ENCODE measurements at places on chromosomes 1 and 21.

DNA sequence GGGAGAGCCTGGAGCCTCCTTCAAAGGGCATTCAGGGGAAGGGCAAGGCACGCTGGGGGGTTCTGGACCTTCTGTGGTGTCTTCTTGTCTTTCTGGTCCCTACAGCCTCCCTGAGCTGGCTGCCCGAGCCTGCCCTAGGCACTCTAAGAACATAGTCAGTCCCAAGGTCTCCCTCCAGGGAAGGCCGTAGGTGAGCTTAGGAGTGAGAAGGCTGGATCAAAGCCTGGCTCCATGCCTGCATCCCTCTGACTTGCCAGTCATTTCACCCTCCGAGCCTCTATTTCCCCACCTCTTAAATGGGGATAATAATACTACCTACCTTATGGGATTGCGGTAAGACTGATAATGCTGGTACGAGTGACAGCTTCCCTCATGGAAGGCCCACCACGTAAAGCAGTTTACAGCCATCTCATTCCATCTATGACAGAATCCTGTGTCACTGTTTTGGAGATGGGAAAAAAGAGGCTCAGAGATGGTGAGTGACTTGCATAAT is 20.8 kb downstream of the PTPRF start:
- no peak for DNase-seq

DNA sequence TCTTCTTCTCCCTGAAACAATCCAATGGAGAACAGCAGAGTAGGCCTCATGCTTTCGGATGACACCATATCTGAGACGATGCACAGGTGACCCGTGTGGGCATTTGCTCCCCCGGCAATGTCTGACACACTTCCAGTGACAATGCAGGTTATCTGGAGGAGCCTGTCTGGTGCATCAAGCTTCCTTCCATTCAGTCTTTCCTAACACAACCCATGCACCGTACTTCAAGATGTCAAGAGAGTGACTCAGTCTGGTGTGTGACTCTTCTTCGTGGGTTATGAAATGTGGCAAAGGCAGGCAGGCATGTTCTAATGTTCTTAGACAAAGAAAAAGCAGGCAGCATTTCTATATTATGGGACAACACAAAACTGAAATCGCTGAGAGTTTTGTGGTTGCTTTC is 159.1 kb downstream of the EDEM3 start:
- DNase-seq = peak; percentile 16

DNA sequence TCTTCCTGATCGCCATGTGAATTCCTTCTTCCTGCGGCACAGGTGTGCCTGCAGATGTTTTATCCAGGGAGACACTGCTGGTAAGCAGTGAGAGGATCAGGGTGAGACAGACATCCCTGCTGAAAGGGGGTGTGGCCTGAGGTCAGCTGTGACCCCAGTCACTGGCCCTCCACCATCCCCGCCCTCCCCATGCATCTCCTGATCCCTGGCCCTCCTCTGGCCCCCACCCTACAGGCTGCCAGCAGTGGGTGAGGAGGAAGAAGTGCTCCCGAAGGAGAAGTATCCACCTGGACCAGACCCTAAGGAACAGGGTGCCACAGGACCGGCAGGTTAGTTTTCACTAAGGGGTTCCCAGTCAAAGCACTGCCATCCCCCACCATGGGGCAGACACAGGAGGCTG is 85.3 kb downstream of the GLIS1 start:
- DNase-seq = no peak

DNA sequence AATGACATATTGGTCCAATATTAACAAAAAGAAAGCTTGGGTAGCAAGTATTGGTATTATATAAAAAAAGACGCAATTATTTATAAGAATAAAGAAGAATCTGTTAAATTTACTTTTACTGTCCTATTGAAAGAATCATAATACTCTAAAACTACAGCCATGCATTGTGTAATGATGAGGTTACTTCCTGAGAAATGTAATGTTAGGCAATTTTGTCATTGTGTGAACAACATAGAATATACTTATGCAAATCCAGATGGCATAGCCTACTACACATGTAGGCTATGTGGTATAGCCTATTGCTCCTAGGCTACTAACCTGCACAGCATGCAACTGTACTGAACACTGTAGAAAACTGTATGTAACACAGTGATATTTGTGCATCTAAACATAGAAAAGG is 121.2 kb upstream of the PTGFR start:
- no peak for DNase-seq

DNA sequence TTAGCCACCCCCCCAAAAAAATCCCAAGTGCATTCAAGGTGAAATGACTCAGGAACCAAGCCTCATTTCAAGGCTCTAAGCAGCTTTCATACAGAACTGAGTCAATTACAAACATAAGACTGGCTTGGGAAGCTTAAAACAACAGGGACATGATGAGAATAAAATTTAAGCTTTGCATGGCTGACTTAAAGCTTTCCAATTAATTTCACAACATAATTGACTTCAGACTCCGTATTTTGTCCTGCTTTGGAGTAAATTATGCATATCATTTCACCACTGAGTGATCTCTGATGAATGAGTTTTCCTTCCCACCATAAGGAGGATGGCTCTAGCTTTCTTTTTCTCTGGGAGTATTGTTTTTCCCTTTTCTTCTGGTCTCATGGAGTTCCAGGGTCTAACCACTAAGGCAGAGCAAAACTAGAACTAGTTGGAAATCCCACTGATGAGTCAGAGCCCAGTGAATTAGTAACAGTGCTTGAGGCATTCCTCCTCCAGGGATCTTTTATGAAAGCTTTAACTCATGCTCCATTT is 72.8 kb downstream of the XCL2 start:
- DNase-seq = peak; percentile 90

- no peak for DNase-seq
These were observed 45.4 kb downstream of the YARS1 start for GRCh38 chr1:32771561-32772280.

DNA sequence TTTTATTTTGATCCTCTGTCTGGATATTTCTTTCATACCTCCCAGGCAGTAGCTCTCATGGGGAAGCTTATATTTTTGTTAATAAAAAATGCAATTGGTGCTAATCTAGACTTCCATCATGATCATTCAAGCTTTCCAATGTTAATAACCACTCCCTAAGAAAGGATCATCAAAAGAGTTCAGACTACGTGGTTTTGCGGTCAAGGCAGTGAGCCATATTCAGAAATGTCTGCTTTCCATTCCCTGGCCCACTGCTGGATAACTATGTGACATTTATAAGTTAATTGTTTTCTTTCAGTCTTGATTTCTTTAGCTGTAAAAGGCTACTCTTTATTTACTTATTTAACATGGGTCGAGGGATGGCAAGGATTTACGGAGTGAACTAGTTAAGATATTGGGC is 414.6 kb downstream of the LMO4 start:
- DNase-seq = no peak

GRCh38 chr1:19861034-19861433 is 21.2 kb upstream of the OTUD3 start:
- no peak for DNase-seq

- peak; percentile 72 for DNase-seq
These were observed 65.4 kb downstream of the MACF1 start for GRCh38 chr1:39269791-39270342.

- no peak for DNase-seq
These were observed 167.5 kb upstream of the C1orf105 start for GRCh38 chr1:172252958-172253357.

- no peak for DNase-seq
These were observed 227.3 kb upstream of the CSF3R start for GRCh38 chr1:36709869-36710481.

GRCh38 chr1:24554714-24555113 is 1.2 kb upstream of the NCMAP start:
- no peak for DNase-seq

DNA sequence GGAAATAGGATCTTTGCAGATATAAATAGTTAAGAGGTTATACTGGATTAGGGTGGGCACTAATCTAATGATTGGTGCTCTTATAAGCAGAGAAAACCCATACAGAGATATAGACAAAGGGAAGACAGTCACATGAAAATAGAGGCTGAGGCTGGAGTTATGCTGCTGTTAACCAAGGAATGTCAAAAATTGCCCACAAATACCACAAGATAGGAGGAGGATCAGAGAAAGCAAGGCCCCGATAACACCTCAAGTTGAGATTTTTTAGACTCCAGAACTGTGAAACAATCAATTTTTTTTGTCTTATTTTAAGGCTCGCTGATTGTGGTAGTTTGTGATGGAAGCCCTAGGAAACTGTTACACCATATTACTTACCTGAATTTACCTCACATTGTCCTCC is 513.2 kb downstream of the COL11A1 start:
- DNase-seq = peak; percentile 32

- DNase-seq = peak; percentile 24
These were observed 87.7 kb downstream of the SNX7 start for GRCh38 chr1:98749152-98749756.

GRCh38 chr1:84884671-84885389 is 8.2 kb downstream of the LPAR3 start:
- no peak for DNase-seq

- no peak for DNase-seq
These were observed 722.2 kb downstream of the KCNT2 start for GRCh38 chr1:195886000-195886399.

DNA sequence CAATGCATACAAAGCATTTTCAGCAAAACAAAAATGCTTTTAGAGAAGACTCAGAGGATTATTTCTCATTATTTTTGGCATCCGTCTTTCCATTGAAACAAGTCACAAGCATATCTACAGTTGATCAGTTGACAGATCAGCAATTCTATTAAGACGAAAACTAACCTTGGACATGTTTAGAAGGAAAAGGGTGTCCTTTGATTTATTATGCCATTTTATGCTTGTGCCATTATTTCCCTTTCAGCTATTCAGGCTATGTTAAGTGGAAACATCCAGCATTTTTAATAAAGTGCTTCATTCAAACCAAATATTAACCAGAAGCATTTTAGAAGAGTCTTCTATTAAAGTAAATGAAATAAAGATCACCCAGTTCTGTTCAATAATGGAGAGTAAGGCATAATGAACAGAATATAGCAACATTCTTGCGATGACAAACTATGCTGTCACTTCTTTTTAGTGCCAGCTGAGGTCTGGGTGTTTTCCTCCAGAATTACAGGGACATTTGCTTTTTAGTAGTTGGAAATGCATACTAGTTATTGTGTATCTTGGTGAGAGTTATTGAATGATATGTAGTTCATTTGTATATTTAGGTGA is 481.4 kb downstream of the PLA2G4A start:
- no peak for DNase-seq

- DNase-seq = no peak
These were observed 66.1 kb upstream of the ADAM30 start for GRCh38 chr1:119962296-119962968.

DNA sequence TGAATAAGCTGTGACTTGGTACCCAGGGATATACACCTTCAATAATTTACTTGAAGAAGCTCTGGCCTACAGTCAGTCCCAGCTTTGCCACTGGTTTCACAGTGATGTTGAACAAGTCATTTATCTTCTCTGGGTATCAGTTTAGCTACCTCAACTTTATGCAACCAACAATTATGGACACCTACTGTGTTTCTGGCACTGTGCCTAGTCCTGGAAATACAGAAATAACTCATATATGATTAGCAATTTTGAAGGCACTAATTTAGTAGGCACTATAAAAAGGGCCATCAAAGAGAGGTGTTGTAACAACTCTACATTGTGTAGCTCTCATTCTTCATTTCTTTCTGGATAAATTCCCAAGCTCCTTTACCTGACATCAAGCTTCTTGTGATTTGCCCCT is 88.6 kb upstream of the SPATA6 start:
- DNase-seq = no peak

DNA sequence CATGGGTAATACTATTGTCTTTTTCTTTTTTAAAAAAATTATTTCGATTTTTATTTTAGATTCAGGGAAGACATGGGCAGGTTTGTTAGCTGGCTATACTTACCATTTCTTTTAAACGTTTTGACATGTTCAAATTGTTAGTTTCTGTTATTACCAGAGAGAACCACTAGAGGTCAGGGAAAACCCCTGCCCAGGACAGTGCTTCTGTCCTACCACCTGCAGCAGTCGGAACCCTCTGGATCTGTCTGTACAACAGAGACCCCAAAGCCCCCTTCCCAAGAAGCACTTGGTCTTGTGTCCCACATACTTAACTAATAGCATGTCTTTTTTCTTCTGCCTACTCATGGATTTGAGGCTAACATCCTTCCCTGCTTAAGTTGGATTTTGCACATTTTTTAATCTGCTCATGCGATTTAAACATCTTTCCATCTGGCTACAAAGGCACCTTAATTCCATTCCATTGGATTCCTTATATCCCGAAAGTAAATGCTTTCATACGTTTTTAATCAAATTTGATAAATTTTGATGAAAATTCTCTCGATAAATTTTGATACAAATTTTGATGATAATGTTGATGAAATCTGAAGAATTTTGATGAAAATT is 10.0 kb upstream of the C1orf115 start:
- DNase-seq = peak; percentile 49

DNA sequence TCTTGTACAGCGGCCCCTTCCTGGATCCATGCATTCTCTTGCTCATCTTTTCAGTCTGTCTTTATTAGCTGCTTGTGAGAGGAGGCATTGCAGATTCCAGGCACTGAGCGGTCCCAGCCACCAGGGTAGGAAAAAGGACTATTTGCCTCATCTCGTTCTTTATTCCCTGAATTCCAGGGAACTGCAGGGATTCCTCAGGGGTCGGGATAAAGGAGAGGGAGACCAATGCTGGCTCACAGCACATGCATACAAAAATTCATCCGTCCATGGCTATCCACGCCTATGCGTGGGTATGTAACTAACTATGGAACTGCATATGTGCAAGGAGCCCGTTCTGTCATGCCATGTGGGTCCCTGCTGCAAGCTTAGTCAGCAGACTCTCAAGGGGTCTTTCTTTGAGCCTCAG is 879 bp upstream of the PLPPR5 start:
- DNase-seq = no peak

- no peak for DNase-seq
These were observed 679.4 kb upstream of the USP24 start for GRCh38 chr1:55894521-55894920.

DNA sequence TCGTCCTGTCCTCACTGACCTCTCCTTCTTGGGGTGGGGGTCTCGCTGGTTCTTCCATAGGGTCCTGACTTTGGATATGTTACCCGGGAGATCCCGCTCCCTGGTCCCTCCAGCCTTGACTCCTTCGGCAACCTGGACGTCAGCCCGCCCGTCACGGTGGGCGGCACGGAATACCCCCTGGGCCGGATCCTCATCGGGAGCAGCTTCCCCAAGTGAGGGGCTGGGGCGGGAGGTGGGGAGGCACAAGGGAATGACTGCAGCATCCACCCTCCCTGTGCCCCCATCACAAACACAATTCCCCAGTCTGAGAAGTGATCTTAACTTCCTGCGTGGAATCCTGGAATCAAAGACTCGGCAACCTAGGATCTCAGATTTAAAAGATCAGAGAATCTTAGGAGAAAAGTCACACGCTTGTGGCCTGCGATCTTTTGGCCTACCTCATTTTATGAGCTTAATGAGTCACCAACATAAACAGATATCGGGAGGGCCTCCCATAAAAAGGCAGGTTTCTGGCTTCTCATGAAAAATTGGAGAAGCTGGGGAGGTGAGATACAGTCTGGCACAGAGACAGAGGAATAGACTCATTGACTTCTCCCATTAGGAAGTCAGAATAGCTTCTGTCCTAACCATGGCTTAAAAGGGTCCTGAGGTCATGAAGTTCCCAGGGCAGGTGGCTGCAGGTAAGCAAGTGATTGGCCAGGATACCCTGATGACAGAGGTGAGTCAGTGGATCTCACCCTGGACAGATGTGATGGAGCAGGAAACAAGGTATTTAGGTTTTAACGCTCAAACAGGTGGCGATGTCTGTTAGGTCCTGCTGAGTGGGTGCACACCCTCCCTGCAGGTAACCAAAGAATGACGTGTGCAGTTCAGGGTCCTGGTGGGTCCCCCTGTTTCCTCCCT is 15.9 kb upstream of the PADI3 start:
- DNase-seq = peak; percentile 31

- no peak for DNase-seq
These were observed 1.7 kb downstream of the LYST start for GRCh38 chr1:235864931-235865525.

- peak; percentile 47 for DNase-seq
These were observed 60.1 kb upstream of the CYP2J2 start for GRCh38 chr1:59986516-59987310.

All from myocyte (in vitro differentiated cells).